ENCODE measurements at places on chromosomes 16 and 17. TPM values are rescaled to one million over a fixed set of nuclear protein-coding genes. Genes with fewer than 3 reads are reported as not detected.

RUSF1 gene
- total RNA-seq = 57.4 TPM

DNA sequence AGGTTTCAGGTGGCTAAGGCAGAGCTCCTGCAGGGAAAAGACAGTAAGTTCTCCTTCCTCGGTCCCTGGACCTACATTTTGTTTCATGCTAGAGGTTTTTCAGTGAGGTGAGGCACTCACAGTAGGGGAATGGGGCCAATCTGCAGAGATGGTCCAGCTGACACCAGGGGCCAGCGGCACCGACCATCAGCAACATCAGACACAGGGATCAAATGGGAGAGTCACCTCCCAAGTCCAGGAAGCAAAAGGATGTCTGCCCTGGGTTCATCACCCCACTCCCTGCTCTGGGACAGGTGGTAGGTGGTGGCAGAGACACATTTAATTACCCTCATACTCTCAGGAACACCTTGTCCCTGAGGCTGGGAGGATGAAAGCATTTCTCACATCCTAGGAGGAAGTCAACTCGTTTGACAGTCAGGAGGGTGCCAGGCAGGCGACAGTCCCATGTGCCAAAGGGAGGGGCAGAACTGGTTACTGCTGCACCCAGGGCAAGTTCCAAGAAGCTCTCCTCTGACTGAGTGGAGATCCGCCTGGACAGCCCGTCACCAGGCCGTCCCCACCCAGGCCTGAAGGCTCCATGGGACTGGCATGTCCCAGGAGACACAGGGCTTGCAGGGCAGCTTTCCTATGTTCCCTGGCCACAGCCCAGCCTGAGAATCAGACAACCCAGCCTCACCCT lies 19.2 kb downstream of the ATP6V0D1 start:
- no peak for DNase-seq

DNA sequence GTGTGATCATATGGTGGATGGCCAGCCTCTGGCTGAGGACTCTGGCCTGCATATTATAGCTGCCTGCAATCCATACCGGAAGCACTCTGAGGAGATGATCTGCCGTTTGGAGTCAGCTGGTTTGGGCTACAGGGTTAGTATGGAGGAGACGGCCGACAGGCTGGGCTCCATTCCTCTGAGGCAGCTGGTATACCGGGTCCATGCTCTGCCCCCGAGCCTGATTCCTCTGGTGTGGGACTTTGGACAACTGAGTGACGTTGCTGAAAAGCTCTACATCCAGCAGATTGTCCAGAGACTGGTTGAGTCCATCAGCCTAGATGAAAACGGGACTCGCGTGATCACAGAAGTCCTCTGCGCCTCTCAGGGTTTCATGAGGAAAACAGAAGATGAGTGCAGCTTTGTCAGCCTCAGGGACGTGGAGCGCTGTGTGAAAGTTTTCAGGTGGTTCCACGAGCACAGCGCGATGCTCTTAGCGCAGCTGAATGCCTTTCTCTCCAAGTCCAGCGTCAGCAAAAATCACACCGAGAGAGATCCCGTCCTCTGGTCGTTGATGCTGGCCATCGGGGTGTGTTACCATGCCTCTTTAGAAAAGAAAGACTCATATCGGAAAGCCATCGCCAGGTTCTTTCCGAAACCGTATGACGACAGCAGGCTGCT lies 69.0 kb upstream of the ENDOV start:
- DNase-seq = no peak

GRCh38 chr17:50003911-50004310 lies 8.9 kb upstream of the DLX3 start:
- DNase-seq = no peak

- DNase-seq = peak; percentile 86
Measured at GRCh38 chr16:82655072-82655714, 28.4 kb downstream of the CDH13 start.

KRTAP9-4 gene
- not detected for total RNA-seq

DNA sequence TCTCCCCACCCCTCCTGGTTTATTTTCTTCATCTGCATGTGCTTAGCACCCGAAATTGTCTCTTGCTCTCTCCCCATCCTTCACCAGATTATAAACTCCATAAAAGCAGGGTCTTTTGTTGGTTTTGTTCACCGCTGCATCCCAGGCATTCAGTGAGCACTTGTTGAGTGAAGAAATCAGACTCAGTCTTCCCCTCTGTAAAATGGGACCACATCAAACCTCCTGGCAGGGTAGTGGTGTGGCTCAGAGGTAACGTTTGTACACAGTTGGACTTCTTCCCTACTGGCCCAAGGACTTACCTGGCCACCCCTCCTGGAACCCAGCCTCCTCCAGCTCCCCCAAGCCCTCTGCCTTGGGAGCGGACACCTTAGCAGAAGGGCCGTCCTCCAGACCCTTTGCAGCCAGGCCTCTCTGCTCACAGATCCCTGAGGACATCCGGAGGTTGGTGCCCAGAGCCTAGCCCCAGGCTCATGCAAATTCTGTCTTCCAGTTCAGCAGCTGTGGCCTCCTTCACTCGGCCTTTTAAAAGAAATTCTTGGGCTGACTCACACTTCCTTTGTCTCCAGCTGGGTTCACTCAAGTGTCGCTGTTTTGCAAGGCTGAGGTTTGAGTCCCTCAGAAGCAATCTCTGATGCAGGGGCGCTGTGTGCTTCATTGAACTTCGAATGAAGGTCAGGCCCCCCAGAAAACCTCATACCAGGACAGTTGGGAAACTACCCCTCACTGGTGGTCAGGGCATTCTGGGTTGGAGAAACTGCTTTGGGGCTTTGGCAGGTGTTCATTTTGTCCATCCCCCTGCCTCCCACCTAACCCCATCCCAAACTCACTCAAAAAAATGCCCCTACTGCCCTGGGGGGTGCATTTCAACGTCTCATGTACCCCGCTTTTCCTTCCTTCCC lies 16.8 kb upstream of the RMI2 start:
- DNase-seq = peak; percentile 67

All from activated T-cell treated with anti-CD3 and anti-CD28 coated beads, Interleukin-2, amount 50 U/mL, for 72 hours (primary cell).